ENCODE measurements at places on chromosomes 6 and 20. TPM values are rescaled to one million over a fixed set of nuclear protein-coding genes. Genes with fewer than 3 reads are reported as not detected.

DNA sequence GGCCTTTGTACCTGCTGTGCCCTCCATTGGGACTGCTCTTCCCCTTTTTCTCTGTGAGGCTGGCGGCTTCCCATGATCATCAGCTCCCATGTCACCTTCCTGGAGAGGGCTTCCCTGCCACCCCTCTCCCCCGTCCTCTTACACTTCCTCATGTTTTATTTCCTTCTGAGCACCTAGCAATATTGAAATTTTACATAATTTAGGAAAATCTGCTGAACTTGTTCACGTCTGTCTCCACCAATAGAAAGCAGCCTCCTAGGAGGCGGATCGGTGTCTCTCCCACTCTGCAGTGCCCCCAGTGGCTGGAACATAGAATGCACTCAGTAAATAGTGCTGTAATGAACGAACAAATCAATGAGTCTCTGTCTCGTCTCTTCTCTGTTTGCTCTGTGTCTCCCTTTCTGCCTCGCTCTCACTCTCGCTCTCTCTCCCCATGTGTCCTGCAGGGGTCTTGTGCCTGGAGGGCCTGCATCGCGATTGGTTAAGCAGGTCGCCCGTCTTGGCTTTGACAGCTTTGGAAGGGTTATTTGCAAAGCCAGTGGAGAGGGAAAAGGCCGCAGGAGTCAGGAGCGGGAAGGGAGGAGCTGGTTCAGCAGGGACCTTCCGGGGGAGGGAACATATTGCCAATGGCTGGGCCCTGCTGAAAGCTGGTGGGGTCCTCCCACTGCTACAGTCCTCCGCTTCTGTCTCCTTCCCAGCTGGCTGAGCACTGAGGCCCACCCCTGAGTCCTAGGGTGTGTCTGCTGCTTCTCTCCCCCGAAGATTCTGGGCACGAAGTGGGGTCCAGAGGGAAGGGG lies 12.1 kb upstream of the OCSTAMP start:
- peak; percentile 32 for ATAC-seq

C20orf144 gene
- 0.41 TPM for total RNA-seq

DNA sequence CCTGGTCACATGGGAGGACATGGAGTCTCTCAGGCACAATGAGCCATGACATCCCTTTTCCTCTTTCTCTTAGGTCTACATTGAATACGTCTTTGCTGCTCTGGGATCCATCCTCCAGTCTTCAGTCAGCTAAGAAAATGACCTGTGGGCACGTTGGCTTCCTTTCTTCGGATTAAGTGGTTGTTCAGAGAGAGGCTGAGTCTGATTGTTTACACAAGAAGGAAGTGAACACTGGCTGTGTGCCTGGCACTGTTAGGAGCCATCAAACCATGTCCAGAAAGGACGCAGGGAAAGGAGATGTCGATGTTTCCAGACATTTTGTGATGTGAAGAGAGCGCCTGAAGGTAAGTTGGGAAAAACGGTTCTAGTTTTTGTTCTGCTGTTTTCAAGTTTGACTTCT lies 309.9 kb upstream of the CDYL start:
- no peak for ATAC-seq

GRCh38 chr20:18272451-18272850 lies 15.9 kb upstream of the ZNF133 start:
- no peak for ATAC-seq

DNA sequence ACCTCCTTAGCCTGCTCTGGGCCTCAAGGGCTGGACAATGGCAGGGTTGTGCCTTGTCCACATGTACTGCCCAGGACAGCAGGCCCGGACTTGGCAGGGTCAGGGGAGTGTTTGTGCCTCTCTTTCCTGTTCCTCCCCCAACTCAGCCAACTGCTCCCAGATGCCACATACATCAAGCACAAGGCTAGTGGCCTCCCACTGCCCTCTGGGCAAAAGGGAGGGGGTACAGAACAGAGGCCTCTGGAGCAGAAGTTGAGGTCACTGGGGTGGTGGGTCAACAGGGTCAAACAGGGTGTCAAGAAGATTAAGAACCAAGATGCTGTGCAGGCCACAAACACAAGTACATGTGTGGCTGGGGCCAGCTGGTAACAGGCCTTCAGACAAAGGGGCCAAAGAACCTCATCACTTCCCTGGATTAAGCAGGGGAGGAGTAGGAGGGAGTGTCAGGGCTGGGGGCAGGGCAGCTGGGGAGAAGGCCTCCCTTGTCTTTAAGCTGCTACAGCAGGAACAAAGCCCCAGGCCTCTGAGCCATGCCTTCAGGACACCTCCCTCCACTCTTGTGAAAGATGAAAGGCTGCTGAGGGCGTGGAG lies 36.0 kb downstream of the KCNK5 start:
- ATAC-seq: no peak

CST11 gene
- not detected for total RNA-seq

- no peak for ATAC-seq
These were observed 61.0 kb downstream of the MTFR2 start for GRCh38 chr6:136189104-136189503.

- no peak for ATAC-seq
These were observed 3.1 kb downstream of the ZUP1 start for GRCh38 chr6:116665464-116665863.

GRCh38 chr20:41177636-41178035 lies 40.3 kb downstream of the PLCG1 start:
- no peak for ATAC-seq

DNA sequence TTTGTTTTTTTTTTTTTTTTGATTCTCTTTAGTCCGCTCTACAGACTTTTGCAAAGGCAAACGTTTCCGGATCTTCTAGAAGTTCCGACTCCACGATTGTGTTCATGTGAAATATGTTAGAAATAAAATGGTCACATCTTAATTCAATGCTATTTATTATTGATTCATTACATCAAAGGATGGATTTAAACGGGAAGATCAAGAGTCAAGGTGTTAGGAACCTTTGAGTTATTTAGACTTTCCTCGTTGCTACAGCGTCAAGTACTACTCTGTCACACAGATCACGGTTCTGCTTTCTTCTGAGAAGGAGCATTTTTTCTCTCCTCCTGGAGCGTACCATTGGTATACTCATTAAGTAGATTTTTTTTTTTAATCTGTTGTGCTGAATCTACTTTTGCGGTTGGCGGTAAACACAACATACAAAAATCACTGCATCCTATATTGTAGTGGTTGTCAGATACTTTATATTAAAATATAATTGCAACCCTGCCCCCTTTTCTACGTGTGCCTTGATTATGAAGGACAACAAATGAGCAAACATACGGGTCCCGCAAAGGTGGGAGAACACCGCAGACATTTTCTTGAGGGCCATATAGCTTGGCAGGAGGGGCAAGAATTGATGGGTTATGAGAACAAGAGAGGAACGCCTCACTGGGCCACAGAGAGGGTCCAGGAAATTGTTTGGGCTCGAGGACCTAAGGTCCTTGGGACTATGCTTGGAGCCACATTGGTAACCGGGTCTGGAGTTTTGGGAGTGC lies 17.5 kb downstream of the HMGN4 start:
- ATAC-seq: no peak

TRIM31 gene
- total RNA-seq: not detected

DNA sequence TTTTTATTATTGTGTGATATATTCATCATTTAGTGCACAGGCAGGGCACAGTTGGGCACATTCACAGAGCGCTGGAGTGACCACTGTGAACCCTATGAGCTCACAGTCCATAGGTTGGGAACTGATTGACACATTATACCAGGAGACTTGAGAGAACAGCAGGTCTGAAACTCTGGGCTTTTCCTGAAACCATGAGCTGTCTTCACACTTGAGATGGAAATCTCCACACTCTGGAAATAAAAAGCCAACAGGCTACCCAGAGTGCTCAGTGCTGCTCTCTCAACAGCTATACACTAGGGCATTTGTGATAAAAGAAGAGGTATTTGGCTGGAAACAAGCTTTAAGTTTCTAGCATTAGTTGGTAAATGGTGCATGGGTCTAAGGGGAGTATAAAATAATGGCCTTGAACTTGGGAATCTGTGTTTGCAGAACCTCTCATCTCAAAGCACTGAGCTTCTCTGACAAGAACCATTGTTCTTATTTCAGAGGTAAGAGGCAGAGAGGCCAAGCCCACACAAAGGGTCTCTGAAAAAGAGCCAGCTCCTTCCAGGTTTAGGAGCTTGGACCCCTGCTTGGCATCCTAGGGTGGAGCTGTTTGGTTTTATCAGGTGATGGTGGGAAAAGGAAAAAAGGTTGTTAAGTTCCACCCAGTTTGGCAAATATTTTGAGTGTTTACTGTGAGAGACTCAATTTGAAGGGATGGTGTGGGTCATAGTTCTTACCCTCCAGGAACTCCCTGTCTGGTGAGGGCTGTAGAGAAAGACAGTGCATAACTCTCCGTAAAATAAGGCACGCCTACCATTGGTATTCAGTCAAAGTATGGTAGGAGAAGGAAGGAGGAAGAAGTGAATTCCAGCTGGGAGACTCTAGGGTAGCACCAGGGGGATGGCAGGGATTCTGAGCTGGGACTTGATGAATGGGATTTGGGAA lies 14.5 kb downstream of the CHMP4B start:
- ATAC-seq: peak; percentile 28

- no peak for ATAC-seq
These were observed 105.9 kb upstream of the CDYL start for GRCh38 chr6:4670290-4670689.

DNA sequence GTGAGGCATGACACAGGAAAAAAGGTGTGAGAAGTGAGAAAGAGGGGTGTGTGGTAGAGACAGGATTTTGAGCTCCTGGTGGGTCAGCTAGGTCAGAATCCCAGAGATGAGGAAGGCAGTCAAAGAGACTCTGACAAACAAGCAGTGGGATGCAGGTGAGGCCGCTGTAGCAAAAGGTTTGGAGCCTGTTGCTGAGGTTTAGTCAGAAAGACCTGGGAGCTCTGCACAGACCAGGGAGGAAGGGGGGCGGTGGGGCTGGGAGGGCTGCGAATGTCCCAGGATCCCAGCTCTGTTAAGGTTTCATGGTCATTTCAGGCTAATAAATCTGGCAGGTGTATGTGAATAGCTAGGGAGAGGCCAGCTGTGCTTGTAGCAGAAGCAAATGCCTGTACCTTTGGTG lies 373.9 kb upstream of the SYNCRIP start:
- ATAC-seq: no peak

GRCh38 chr6:74937936-74938335 lies 267.9 kb downstream of the COL12A1 start:
- ATAC-seq: no peak

ABHD12 gene
- 23.0 TPM for total RNA-seq

GRCh38 chr6:101931766-101932165 lies 538.3 kb downstream of the GRIK2 start:
- ATAC-seq: no peak

IL17F gene
- 295 TPM for total RNA-seq

- no peak for ATAC-seq
These were observed 114.5 kb upstream of the SOX4 start for GRCh38 chr6:21478883-21479539.

DNA sequence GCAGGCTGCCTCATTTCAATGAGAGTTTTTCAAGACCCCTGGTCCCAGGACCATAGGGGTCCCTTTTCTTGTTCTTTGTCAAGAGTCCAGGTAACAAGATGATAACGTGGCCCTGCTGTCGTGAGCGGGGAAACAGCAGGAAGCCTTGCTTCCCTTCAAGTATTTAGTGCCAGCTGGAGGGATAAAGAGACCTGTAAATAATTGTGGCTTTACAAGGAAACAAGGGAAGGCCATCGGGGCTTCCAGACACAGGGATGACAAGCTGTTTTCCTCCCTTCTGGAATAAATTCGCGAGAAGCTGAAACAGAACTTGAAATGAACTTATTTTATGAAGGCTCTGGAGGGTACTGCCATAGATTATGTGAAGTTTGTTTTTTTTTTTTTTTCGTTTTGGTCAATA lies 163.2 kb downstream of the SYNDIG1 start:
- no peak for ATAC-seq

DNA sequence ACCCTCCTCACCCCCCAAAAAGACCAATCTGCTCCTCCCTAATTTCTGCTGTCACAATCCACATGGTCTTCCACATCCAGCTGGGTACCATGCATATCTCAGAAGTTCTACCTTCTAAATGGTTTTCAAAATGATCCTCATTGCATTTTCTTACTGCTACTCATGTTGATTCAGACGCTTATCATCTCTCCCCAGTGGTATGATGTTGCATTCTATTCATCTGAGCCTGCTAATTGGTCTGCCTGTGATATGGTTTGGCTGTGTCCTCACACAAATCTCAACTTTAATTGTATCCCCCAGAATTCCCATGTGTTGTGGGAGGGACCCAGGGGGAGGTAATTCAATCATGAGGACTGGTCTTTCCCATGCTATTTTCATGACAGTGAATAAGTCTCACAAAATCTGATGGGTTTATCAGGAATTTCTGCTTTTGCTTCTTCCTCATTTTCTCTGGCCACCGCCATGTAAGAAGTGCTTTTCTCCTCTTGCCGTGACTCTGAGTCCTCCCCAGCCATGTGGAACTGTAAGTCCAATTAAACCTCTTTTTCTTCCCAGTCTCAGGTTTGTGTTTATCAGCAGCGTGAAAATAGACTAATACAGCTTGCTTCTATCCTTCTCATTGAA lies 41.4 kb upstream of the CLIC5 start:
- no peak for ATAC-seq

LMBRD1 gene
- total RNA-seq: 26.1 TPM

DNA sequence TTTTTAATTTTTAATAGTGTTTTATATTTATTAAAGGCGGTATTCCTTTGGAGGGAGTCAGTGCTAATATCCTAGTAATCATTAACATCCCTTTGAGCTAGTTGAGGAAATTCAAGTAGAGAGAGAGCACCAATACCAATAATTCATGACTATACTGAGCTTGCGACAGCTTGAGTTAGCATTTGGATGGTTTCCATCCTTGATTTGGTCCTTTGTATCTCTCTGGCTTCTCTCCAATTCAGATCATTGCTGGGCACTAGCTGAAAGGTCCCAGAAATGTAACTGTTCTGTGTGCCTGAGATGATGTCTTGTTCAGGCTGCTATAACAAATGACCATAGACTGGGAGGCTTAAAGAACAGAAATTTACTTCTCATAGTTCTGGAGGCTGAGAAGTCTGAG lies 77.0 kb downstream of the RNF144B start:
- ATAC-seq: no peak

- ATAC-seq: no peak
These were observed 2.7 kb upstream of the ZNFX1 start for GRCh38 chr20:49280463-49281058.

- no peak for ATAC-seq
These were observed 40.5 kb downstream of the SCGN start for GRCh38 chr6:25692472-25692871.

NKX2-4 gene
- total RNA-seq: not detected

SLC26A8 gene
- total RNA-seq: not detected

DNA sequence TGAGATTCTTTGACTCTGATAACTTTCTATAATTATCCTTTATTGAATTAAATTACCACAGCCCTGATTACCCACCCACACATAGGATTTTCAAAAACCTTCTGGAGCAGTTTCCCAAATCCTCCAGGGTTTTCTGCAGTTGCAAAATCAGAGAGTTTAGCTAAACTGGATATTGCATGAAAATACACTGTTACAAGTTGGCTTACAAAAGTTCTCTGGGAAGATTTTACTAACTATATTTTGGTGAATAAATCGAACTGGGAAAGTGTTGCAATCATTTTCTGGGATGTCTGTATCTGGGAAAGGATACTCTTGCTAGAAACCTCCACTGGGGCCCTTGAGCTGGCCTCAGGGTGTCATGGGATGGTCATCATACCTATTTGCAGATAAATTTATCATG lies 97.6 kb upstream of the STMND1 start:
- ATAC-seq: no peak

GRCh38 chr6:37668251-37668650 lies 29.4 kb downstream of the MDGA1 start:
- no peak for ATAC-seq

All from activated T-helper 17 cell treated with anti-CD3 and anti-CD28 coated beads, Interleukin-2, amount 50 U/mL, for 72 hours (primary cell).